NCI-H2029 treated with DMSO at 0.1 percent for 48 hours (cell line): ENCODE measurements at places on chromosomes 16 and 17.
A peak's percentile ranks its signal among the peaks of the same experiment; 100 is the strongest.

- DNase-seq, result no peak
Observed at GRCh38 chr16:74926805-74927204, 58.1 kb downstream of the WDR59 start.

DNA sequence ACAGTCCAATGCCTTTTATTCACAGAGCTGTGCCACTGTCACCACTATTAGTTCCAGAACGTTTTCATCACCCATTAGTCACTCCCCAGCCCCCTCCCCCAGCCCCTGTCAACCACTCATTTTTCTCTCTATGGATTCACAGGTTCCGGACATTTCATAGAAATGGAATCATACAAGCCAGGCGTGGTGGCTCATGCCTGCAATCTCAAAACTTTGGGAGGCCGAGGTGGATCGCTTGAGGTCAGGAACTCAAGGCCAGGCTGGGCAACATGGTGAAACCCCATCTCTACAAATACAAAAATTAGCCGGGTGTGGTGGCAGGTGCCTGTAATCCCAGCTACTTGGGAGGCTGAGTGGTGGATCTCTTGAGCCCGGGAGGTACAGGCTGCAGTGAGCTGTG is 759 bp upstream of the PAM16 start:
- no peak for DNase-seq

DNA sequence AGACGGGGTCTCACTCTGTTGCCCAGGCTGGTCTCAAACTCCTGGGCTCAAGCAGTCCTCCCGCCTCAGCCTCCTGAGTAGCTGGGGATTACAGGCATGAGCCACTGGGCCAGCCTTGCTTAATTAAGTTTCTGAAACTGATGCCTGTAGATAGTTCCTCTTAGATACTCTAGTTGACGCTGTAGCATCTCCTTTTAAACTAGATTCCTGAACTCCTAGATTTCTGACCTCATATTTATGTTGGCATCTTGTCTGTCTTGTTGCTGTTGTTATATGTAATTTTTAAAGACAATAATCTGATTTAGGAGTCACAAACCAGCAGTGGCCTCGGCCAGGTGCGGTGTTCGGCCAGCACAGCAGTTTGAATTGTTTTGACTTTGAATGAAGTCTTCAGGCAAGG is 37.5 kb downstream of the DHRS7B start:
- no peak for DNase-seq

- DNase-seq, result no peak
Observed at GRCh38 chr16:75676909-75677308, at the start of gene CPHXL2. CPHXL2 (minus strand) TSS chr16:75677009; CDS start chr16:75676999, 10 bp downstream.

DNA sequence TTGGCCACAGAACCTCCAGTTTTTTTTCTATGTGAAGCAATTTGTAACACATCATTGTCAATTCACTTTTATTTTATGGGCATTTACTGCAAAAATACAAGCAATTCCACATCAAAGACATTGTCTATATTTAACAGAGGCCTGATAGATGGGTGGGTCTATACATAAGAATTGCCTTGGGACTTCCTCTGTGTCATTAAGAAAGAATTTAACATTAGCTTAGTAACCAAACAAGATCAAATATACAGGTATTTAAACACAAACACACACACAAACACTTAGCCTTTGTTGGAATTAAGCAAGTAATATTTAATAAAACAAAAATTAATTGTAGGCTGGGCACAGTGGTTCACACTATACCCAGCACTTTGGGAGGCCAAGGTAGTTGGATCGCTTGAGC is 4.3 kb upstream of the PITPNC1 start:
- no peak for DNase-seq

GRCh38 chr16:89749637-89750036 is 28.3 kb downstream of the ZNF276 start:
- no peak for DNase-seq

GRCh38 chr17:50055426-50056216 is at the start of gene ITGA3:
ITGA3 (plus strand) TSS chr17:50056110; CDS start chr17:50056440, 330 bp downstream.
- no peak for DNase-seq

DNA sequence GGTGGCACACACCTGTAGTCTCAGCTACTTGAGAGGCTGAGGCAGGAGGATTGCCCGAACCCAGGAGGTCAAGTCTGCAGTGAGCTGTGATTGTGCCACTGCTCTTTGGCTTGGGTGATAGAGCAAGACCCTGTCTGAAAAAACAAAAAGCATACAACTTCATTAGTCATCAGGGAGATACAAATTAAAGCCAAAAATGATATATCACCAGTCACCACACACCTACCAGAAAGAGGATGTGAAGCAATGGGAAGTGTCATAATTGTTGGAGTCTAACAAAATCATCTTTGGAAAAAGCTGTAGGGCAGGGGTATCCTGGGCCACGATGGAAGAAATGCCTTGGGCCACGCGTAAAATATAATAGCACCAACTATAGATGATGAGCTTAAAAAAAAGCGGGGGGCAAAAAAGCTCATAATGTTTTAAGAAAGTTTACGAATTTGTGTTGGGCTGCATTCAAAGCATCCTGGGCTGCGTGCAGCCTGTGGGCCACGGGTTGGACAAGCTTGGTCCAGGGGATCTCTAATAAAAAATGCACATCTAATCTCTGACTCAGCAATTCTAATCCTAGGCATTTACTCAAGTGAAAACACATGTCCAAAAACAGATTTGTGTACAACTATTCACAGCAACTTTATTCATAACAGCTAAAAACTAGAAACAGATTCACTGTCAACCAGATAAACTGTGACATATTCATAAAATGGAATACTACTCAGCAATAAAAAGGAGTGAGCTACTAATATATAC is 65.9 kb downstream of the HIC1 start:
- no peak for DNase-seq

GRCh38 chr17:48605991-48606891 is 1.5 kb upstream of the HOXB6 start:
- no peak for DNase-seq

DNA sequence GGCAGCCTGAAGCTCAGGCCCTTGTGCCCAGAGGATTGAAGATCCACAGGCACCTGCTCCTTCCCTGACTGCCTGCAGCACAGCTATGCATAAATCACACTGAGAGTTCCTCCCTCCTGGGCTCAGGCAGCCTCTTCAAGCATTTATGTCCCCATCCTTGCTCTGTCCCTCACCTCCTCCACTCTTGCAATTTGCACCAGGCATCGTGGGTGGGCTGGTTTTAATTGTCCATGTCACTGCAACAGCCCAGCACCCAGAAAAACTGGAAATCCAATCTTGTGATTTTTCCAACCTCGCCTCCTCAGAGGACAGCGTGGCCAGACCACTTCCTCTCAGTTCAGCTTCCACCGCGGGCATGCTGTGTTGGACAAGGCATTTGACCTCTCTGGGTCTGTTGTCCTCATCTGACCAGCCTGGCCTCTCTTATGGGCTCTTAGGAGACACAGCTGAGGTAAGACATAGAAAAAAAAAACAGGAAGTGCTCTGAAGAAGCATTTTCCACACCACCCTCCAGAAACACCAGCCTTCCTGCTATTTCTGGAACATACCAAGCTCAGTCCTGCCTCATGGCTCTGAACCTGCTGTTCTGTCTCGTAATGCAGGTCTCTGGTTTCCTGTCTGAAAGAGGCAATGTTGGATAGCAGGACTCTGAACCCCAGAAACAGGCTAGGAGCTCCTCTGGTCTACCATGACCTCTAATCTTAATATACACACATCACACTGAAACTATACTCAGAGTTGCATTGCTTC is 8.3 kb downstream of the TMEM114 start:
- DNase-seq, result no peak

GRCh38 chr17:19753661-19754463 is 5.8 kb upstream of the ALDH3A1 start:
- DNase-seq, result no peak

GRCh38 chr17:42846594-42847280 is 2.4 kb downstream of the AOC2 start:
- no peak for DNase-seq

DNA sequence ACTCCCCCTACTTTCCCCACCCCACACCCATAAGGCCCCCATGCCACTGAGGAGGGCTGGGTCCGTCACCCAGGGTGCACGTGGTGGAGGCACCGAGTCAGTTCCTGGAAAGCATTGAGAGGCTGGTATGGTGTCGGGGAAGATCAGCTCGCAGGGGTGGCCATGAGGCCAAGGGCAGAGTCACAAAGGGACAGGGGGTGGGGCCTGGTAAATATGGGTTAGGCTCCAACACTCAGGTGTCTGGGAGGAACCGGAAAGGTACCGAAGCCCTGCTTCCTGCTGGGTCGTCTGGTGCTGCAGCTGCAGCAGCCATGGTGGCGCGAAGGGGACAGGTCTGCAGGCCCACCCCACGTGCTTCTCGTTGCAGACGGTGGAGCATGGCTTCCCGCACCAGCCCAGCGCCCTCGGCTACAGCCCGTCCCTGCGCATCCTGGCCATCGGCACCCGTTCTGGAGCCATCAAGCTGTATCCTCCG is 30.2 kb downstream of the LLGL2 start:
- DNase-seq, result no peak

- no peak for DNase-seq
Observed at GRCh38 chr17:27481327-27481726, 25.1 kb downstream of the KSR1 start.

- no peak for DNase-seq
Observed at GRCh38 chr17:54813896-54814295, 86.8 kb upstream of the TOM1L1 start.

GRCh38 chr16:86215979-86216585 is 294.2 kb upstream of the FOXF1 start:
- no peak for DNase-seq

DNA sequence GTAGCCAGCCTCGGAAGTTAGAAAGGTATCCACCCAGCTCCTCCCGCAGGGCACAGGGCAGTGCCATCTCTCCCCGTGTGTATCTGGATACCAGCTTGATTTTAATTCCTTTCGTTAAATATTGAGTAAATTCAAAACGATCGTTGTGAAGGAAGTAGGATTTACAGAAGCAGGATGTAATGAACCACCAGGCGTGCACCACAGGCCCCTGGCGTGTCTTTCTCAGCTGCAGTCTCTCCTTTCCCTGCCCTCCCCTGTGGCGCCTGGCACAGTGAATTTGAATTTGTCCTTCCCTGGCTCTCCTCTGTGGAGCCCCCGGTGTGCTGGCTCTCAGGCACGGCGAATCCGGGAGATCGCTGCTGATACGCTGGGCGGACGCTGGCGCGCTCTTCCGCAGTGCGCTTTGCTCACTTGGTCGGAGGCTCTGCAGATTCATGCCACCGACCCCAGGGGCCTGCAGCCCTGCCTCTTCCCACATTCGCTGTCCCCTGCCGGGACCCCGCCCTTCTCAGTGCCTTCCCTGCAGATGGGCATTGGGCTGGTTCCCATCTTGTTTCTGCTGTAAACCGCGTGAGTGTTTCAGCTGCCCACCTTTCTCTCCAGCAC is 164.6 kb downstream of the RPTOR start:
- no peak for DNase-seq

DNA sequence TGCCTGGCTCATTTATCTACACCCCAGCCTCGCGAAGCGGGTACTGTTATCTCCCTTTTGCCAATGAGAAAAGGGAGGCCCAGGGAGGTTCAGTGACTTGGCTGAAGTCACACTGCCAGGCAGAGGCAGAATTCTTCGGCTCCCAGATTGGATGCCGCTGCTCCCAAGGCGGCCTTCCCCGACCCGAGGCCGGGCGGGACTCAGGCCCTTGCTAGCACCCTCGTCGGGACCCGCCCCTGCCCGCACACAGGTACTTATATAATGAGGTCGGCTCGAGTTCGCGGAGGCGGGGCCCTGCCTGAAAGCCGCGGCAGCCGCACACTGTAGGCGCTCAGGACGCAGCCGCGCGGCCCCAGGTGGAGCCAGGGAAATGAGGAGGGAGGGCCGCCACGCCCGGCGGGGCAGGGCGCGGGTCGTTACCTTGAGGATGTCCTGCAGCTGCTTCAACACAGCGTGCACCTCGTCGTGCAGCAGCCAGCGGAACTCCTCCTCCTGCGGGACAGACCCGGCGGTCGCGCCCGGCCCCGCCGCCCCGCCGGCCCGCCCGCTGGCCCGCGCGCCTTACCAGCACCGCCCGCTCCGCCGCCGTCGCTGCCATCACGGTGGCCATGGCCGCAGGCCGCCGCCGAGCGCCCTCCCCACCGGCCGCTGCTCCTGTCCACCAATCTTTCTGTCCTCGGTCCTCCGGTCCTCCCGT is at the start of gene ROGDI:
Gene ROGDI (minus strand): TSS at position 672 of the 697 bp plus-strand sequence. CDS start 62 bp downstream, at position 610.
- peak; percentile 59 for DNase-seq

- no peak for DNase-seq
Observed at GRCh38 chr17:80899402-80900268, 92.0 kb upstream of the CHMP6 start.

- DNase-seq, result no peak
Observed at GRCh38 chr17:45676695-45677094, 107.4 kb upstream of the CRHR1 start.

DNA sequence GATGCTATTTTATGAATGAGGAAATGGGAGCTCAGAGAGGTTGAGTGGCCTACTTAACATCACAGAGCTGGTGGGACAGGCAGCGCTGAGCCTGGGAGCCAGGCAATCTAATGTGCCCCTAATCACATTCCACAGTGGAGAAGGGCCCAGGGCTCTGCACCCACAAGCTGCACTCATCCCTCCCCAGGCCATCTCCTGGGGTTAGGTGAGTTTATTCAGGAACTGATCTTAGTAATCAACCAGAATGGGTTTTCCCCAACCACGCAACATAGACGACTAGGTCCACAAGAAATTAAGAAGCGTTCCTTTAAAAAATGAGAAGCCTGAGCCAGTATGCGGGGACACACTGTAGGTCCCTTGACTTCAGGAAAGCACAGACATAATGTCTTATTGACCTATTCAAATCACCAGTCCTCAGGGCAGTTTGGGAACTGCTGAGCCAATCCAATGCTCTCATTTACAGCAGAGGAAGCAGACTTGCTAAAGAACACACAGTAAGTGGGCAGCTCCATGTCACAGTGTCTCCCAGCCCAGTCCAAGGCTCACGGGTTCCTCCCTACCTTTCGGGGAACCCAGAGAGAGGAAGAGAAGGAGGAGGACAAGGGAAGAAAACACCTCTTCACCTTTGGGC is 2.3 kb downstream of the MPP3 start:
- no peak for DNase-seq

DNA sequence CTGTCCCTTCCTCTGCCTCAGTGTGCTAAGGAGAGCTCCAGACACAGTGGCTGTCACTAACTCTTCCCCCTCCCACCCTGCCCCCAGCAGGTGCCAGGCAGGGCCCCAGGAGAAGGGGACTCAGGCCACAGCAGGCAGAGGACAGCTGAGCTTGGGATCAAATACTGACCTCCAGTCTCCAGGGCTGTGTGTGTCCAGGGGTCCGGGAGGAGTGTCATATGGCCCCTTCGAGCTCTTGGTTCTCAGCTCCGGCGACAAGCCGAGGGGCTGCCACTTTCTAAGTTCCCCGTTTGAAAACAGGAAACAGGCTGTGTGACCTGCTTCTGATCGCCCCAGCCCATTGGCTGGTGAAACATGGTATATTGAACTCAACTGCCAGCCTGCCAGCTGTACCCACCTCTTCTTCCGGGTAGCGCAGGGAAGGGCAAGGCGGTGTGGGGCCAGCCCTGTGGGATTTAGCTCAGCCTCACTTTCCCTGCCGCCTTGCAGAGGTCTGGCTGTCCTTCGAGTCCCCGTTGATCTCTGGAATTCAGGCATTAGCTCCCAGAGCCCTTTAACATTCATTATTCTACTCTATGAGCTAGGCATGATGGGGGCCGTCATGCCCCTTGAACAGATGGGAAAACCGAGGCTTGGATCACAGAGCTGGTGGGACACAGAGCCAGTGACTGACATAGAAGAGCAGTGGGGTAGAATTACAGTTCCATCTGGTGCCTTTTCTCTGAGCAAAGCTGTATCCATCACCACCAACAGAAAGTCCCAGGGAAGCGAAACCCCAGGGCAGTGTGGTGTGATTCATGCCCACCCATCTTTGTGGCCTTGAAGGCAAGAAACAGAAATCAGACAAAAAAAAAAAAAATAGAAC is at the start of gene SNX20:
Gene SNX20 (minus strand): TSS at position 292 of the 865 bp plus-strand sequence. CDS start 3,786 bp downstream, outside the sequence.
- no peak for DNase-seq
